ENCODE measurements at places on chromosomes 4 and X. TPM values are rescaled to one million over a fixed set of nuclear protein-coding genes. Genes with fewer than 3 reads are reported as not detected.

- no peak for DNase-seq
- H3K4me1 ChIP-seq = no peaks in the 10 kb centered on the region
- no peak overlapping the region for H3K27ac ChIP-seq
- no peak overlapping the region for H3K4me3 ChIP-seq
- no peaks in the 10 kb centered on the region for H3K36me3 ChIP-seq
These were observed 6.9 kb upstream of the RAP2C start for GRCh38 chrX:132226169-132226568.

DNA sequence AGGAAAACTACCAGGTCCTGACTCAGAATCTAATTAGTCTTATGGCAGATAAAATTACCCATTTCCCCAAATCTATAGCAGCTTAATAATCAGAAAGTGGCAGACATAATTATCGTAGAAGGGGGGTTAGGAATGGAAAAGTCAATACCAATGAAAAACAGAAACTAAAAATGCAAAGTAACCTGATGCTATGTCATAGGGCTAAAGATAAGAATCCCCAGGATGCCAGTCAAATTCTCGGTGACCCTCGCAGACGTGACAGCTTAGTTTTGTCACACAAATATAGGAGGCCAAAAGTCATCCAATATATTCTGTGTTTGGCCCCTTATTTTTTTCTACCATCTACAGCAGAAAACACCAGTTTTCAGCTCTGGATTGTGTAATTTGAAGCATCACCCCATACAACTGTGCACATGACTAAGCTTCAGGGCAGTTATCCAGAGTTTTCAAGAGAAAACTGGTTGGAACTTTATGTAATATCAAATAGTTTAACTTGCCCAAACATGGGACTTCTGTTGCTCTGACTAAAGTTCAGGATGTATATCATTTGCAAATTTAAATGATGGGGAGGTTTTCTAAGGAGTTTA is 30.9 kb downstream of the RASSF6 start:
- DNase-seq = peak; percentile 24
- no peaks in the 10 kb centered on the region for H3K27me3 ChIP-seq
- peaks cover 2% of the 10 kb centered on the region for H3K4me1 ChIP-seq
- H3K4me3 ChIP-seq = no peak overlapping the region

- no peak for DNase-seq
- no peaks in the 10 kb centered on the region for H3K27me3 ChIP-seq
- H3K4me3 ChIP-seq = no peak overlapping the region
- no peaks in the 10 kb centered on the region for H3K36me3 ChIP-seq
These were observed 30.9 kb downstream of the BMP2K start for GRCh38 chr4:78806943-78807460.

The NDP gene
- total RNA-seq = 3.3 TPM
